Thoracic aorta endothelial cell (primary cell): ENCODE measurements at places on chromosomes 16 and 17. TPM values are rescaled to one million over a fixed set of nuclear protein-coding genes. Genes with fewer than 3 reads are reported as not detected.

PRSS33 gene
- total RNA-seq: not detected in 2 replicates

ANKS3 gene
- 16.7 and 18.1 TPM in 2 replicates for total RNA-seq

SULT1A2 gene
- 0.36 and 1.1 TPM in 2 replicates for total RNA-seq

FAM83G gene
- total RNA-seq: 12.6 and 16.9 TPM in 2 replicates

CBLN1 gene
- total RNA-seq: 0.22 TPM in 1 of 2 replicates, not detected in the other

KCNAB3 gene
- 0.72 and 1.2 TPM in 2 replicates for total RNA-seq

SLC13A2 gene
- total RNA-seq: not detected in 2 replicates

ACSM5 gene
- not detected in 2 replicates for total RNA-seq

GPRC5B gene
- 23.5 and 23.8 TPM in 2 replicates for total RNA-seq

RNF43 gene
- total RNA-seq: 0.66 TPM in 1 of 2 replicates, not detected in the other

PRRT2 gene
- 1.3 and 1.8 TPM in 2 replicates for total RNA-seq

TMEM95 gene
- total RNA-seq: not detected in 2 replicates

ANKRD40CL gene
- total RNA-seq: not detected in 2 replicates

NSRP1 gene
- 16.8 and 18.0 TPM in 2 replicates for total RNA-seq

TBC1D3D gene
- total RNA-seq: 0.13 TPM in 1 of 2 replicates, not detected in the other

USH1G gene
- total RNA-seq: not detected in 2 replicates
